ENCODE measurements at places on chromosomes 3 and 15.

DNA sequence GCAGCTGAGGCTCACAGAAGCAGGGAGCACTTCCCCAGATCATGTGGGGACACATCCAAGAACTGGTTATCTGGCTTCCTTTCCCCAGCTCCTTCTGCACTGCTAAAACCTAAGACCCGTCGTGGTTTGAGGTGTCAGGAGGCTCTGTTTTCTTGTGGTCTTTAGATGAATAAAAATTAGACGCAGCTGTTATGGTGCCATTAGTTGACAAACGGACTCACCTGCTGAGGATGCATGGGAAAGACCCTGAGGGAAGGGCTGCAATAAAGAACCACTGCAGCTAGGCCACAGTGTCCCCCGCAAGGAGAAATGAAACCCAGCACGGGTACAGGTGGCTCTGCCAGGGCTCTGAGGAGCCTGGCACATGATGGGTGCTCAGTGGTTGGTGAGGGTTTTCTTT lies 99.4 kb downstream of the IQSEC1 start:
- no peak for DNase-seq

GRCh38 chr15:80309769-80310384 lies 57.9 kb upstream of the CTXND1 start:
- peak; percentile 20 for DNase-seq

DNA sequence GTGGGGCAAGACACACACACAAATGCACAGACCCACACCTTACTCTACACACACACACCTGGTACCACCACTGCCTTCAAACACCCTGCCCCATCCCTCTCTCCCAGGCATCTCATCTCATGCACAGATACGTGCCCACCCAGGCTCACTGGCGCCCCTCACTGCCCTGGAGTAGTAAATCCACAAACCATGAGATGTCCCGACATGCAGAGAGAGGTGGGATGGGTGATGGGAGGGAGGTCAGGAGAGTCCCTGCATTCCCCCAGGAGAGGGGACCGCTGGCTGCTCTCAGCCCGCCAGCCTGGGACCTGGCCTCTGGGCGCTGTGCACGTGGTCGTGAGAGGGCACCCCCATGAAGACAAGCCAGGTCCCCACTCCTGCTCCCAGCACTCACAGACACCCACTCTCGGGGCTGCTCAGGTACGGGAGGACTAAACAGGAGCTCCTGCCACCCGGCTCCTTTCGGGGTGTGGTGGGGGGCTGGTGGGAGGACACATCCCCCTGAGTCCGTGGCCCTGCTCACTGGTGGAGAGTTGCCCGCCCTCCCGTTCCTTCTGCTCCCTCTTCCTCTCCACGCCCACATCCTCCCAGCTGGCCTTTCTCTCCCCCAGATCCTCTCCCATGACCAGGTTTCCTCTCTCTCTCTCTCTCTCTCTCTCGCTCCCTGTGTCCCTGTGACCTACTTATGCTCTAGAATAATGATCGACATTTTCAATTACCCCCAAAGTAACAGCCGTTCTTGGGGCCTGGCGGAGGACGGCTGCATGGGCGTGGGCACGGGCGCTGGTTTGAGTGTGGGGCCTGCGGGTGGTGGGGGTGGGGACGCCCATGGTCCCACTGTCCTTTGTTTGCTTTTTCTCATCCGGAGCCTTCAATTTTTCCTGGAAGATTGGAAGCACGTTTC lies 18.9 kb upstream of the CSPG4 start:
- peak; percentile 57 for DNase-seq

DNA sequence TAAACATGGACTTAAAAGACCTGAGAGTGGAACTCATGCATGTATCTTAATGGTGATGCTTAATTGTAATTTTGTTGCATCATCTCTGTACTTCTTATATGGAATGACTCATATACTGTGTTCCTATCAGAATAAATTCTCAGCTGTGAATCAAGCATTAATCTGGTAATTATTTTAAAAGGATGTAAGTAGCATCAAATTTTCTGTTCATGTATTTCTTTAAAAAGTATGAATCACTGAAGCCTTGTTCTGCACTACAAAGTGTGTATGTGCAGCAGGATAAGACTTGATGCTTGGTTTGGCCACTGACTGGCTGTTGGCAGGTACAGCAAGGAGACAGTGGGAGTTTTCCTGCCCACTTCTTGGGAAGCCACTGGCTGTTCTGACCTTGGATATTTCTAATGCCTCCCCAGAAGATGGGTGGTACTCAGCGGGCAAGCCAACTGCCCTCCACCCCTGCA lies 123.9 kb downstream of the ANO10 start:
- no peak for DNase-seq

- no peak for DNase-seq
Observed at GRCh38 chr3:171687581-171687980, 122.7 kb downstream of the PLD1 start.

DNA sequence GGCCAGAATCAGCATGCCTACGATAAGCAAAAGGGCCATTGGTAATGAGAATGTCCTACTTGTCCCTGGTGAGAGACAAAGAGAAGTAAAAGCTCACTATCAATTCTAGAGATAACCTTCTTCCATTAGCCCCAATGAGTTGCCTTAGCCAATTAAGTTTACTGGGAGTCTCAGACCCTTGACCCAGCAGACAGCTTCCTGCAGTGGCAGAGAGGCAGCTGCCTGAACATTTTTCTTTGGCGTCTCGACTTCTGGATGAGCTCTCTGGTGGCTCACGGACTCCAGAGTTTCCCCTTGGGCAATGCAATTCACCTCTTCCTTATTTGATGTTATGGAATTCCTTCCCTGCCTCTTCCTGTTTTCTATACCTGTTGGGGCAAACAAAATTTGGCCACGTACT lies 1034.4 kb downstream of the NAALADL2 start:
- no peak for DNase-seq

- DNase-seq: peak; percentile 79
Observed at GRCh38 chr15:42056934-42057798, 36.3 kb upstream of the PLA2G4E start.

GRCh38 chr15:63461230-63461985 lies 43.0 kb upstream of the USP3 start:
- no peak for DNase-seq

DNA sequence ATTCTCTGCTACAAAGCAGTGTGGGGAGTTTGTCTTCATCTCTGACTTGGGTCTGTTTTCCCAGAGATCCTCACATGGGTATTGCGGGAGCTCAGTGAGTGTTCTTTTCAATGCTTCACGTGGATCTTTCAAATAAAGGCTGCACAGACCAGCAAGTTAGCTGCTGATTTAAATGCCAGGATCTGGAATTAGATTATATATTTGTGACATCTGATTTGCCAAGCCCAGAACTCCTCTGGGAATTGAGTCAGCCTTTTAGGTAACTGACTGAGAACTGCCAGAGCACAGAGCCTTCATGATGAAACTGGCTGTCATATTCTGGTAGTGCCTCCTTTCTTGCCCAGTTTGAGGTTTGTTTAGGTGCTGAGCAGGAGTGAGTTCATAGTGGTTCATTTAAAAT lies 14.7 kb downstream of the EDEM1 start:
- DNase-seq: no peak

- DNase-seq: no peak
Observed at GRCh38 chr3:16658004-16658924, 53.0 kb upstream of the DAZL start.

GRCh38 chr3:41846850-41847249 lies 115.1 kb downstream of the ULK4 start:
- DNase-seq: no peak

DNA sequence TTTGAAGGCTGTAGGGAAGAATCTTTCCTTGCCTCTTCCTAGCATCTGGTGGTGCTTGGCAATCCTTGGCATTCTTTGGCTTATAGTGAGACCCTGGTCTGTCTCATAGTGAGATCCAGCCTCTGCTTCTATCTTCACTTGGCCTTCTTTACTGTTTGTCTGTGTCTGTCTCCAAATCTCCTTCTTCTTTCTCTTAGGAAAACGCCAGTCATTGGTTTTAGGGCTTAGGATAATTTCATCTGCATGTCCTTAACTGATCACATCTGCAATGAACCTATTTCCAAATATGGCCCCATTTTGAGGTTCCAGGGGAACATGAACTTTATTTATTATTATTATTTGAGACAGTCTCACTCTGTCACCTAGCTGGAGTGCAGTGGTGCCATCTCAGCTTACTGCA lies 25.8 kb downstream of the KAT2B start:
- DNase-seq: no peak

DNA sequence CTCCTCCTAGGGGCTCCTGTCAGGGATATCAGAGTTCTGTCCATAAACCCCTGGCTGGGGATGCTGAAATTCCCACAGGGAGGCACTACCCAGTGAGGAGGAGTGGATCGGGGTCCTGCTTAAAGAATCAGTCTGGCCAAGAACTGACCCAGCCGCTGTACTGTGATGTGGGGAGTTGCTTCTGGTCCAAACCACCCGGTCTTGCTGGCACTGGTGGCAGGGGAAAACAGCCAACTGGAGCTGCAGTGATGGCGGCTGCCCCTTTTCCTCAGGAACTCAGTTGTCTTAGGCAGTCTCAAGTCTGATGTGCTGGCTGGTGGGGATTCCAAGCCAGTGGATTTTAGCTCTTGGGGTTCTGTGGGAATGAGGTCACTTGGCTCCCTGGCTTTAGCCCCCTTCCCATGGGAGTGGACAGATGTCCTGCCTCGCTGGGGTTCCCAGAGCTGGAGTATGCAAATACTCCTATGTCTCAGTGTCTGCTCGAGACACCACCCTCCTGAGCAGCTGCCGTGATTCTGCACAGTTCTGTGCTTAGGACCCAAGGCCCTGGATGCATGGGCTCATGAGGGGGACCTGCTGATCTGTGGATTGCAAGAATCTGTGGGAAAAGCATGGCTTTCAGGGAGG lies 97.1 kb downstream of the SLC25A26 start:
- no peak for DNase-seq

- DNase-seq: no peak
Observed at GRCh38 chr15:86278586-86278985, 198.9 kb downstream of the AGBL1 start.

GRCh38 chr3:164387236-164387635 lies 691.1 kb downstream of the SI start:
- DNase-seq: no peak

- no peak for DNase-seq
Observed at GRCh38 chr3:46573701-46574100, 7.6 kb upstream of the LRRC2 start.

DNA sequence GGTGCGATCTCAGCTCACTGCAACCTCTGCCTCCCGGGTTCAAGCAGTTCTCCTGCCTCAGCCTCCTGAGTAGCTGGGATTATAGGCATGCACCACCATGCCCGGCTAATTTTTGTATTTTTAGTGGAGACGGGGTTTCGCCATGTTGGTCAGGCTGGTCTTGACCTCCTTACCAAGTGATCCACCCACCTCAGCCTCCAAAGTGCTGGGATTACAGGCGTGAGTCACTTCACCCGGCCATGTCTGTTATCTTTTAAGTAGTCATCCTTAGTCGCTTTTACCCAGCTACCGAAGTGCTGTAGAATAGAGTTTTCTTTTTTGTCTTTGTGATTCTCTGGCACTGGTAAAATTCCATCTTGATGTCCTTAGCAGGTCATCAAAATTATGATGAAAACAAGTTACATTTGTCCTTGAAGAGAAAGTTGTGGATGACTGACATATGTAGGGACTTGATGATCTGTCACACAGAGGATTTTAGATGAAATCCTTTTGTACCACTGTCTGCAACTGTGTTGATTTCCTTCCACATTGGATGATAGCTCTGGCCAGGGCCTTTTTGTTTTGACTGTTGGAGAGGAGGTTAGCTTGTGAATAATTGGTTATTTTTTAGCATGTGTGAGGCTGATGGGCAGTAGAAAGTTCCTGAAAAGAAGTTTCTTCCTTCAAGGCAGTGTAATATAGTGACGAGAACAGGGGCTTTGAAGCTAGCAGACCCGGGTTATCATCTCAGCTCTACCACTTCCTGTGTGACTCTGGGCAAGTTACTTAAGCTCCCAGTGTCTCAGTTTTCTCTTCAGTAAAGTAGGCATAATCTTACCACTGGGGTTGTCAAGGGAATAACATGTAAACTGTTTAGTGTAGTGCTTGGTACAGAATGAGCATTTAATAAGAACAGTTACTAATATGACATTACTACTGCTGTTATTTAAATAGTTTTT lies 18.8 kb downstream of the ATG7 start:
- DNase-seq: peak; percentile 52

DNA sequence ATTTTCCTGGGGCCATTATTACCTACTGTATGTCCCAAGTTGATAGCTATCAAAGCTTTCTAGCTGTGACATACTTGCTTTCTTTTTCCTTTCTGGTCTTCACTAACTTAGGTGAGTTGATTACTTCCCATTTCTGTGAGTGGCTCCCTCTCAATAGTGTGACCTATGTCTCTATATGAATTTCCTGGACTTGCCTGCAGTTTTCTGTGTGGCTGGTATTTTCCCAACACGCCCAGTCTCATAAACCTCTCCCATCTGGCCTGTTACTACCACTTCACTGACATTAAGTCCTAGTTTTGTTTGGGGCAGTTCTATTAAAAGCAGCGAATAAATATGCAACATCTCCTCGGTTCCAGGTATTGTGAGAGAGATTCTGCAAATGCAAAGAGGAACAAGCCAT lies 671.2 kb downstream of the SI start:
- no peak for DNase-seq

DNA sequence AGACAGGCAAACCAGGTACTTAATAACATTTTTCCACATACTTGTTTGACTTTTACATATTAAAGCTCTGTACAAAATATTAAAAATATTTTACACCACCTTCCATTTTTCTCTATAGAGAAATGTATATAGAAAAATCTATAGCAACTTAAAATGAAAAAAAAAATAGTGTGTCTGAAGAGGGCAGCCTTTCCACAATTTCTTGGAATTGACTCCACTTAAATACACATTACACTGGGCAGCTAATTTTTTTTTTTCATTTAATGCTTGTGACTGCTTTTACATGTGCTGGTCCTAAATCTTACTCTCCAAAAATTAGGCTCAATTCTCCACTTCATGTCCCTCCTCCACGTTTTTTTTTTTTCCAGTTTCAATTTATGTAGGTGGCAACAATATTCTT lies 427.0 kb upstream of the RBMS3 start:
- no peak for DNase-seq

- DNase-seq: no peak
Observed at GRCh38 chr3:85254738-85255137, 295.9 kb downstream of the CADM2 start.

DNA sequence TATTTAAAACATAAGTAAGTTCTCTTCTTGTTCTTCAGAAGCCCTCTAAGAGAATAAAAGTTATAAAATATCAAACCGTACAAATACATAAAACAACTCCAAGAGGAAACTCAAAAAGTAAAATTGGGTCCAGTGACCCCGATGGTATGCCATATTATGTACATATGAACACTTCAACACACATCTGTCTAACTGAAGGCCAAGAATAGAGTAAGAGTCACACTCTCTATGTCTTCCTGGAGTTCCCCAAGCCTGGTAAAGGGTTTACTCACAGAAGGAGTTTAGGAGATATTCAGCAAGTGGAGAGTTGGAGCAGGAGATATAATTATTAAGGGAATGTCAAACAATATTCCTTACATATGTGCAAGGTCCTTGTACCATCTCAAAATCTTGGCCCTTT lies 101.3 kb upstream of the EIF1B start:
- peak; percentile 58 for DNase-seq
